ENCODE measurements at places on chromosomes 6 and 20. TPM values are rescaled to one million over a fixed set of nuclear protein-coding genes. Genes with fewer than 3 reads are reported as not detected.
A peak's percentile ranks its signal among the peaks of the same experiment; 100 is the strongest.

- H3K36me3 ChIP-seq: no peaks in the 10 kb centered on the region
- DNase-seq: no peak
- no peaks in the 10 kb centered on the region for H3K27me3 ChIP-seq
- H3K27ac ChIP-seq: no peak overlapping the region
- H3K4me1 ChIP-seq: peaks cover 36% of the 10 kb centered on the region
Observed at GRCh38 chr6:33587529-33587928, 7.5 kb upstream of the BAK1 start.

DNA sequence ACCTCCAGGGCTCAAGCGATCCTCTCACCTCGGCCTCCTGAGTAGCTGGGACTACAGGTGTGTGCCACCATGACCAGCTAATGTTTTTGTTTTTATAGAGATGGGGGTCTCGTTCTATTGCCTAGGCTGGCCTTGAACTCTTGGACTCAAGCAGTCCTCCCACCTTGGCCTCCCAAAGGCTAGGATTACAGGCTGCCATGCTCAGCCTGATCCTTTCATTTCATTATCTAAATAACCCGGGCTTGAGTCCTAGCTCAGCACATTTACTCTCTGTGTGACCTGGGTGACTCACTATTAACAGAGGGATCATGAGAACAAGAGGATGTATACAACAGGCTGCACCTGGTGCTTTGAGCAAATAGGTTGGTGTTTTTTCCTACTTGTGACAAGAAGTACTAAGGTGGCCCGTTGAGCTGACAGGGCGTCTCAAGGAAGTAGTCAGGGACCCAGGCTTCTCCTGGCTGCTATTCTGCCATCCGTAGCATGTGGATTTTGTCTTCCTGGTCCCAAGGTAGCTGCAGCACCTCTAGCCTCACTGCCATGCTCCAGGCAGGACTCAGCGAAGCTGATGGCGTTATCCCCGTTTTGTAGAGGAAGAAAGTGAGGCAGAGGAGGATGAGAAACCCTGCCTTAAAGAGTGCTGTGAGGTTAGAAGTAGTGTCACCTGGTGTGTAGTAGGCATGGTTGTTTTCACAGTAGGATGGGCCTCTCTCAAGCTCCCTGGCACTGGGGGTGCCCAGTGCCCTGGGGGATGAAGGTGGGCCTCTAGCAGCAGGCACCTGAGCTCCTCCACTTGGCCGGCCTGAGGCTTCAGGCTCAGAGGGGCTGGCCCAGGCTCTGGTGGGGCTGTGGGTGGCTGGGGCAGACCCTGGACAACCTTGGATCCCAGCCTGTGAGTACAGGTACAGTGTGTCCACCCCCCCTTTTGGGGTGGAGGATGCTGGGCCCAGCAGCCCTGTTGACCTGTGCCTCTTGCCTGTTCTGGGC lies 62.4 kb downstream of the ADNP start:
- H3K27ac ChIP-seq: no peak overlapping the region
- no peaks in the 10 kb centered on the region for H3K4me1 ChIP-seq
- H3K4me3 ChIP-seq: no peak overlapping the region

GRCh38 chr20:50027611-50028105 lies 44.9 kb downstream of the SNAI1 start:
- H3K4me1 ChIP-seq: no peaks in the 10 kb centered on the region
- H3K27ac ChIP-seq: peak overlapping the region; percentile 14
- no peak overlapping the region for H3K4me3 ChIP-seq
- no peaks in the 10 kb centered on the region for H3K36me3 ChIP-seq
- no peaks in the 10 kb centered on the region for H3K27me3 ChIP-seq
- peak; percentile 85 for DNase-seq

- no peak for DNase-seq
- no peak overlapping the region for H3K4me3 ChIP-seq
- peaks cover 32% of the 10 kb centered on the region for H3K36me3 ChIP-seq
- peaks cover 38% of the 10 kb centered on the region for H3K4me1 ChIP-seq
Observed at GRCh38 chr6:30493643-30494250, 4.4 kb downstream of the HLA-E start.

GRCh38 chr20:22525821-22526220 lies 58.6 kb downstream of the FOXA2 start:
- H3K36me3 ChIP-seq: no peaks in the 10 kb centered on the region
- no peaks in the 10 kb centered on the region for H3K27me3 ChIP-seq
- no peaks in the 10 kb centered on the region for H3K4me1 ChIP-seq
- no peak overlapping the region for H3K27ac ChIP-seq

DNA sequence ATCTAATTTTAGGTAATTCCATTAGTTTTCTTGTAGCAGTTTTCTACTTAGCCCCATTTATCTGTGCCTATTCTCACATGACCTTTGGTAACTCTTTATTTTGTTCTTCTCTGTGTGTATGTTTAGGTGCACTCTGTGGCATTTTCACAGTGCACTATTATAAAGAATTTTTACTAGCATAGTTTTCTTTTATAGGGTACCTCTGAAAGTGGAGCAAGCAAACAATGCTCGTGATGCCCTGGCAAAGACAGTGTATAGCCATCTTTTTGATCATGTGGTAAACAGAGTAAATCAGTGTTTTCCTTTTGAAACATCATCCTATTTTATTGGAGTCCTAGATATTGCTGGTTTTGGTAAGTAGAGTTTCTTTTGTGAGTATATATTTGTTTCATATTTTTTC lies 107.9 kb downstream of the MYO6 start:
- H3K36me3 ChIP-seq: no peaks in the 10 kb centered on the region
- no peak overlapping the region for H3K27ac ChIP-seq
- no peak overlapping the region for H3K4me3 ChIP-seq
- H3K27me3 ChIP-seq: no peaks in the 10 kb centered on the region
- DNase-seq: no peak

DNA sequence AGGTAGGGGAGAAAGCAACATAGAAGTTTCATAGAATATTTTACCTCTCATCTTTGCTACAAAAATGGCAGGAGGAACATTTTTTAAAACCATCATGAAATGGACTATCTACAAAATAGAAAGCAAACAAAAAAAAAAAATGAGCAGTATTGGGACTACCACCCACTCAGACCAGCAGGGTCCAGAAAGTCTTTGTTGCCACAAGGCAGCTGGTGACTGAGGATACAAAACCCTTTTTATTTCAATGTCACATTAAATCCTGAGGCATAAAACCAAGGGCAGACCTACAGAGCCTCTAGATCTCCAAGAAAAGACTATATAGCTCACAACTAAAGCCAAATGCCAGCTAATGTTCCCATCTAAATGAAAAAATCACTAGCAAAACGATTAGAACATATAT lies 282.2 kb downstream of the PTPRK start:
- no peaks in the 10 kb centered on the region for H3K27me3 ChIP-seq
- H3K4me3 ChIP-seq: no peak overlapping the region

DNA sequence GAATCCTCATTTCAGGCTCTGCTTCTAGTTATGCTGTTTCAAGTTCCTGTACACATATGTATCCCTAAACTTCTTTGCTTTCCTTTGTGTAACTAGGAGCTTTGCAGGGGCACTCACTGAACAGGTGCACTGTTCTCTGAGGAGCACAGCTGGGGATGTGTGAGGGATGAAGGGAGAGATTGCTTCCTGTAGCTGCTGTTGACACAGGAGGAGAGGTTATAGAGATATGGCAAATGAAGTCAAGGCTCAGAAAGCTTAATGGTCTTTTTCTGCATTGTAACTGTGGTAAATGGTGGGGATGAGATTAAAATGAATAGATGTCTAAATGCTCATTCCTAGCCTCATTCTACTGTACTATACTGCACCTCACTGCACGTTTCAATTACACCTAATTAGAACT lies 454.3 kb downstream of the BTBD3 start:
- no peaks in the 10 kb centered on the region for H3K27me3 ChIP-seq
- H3K36me3 ChIP-seq: no peaks in the 10 kb centered on the region
- H3K27ac ChIP-seq: no peak overlapping the region
- H3K4me3 ChIP-seq: no peak overlapping the region

DNA sequence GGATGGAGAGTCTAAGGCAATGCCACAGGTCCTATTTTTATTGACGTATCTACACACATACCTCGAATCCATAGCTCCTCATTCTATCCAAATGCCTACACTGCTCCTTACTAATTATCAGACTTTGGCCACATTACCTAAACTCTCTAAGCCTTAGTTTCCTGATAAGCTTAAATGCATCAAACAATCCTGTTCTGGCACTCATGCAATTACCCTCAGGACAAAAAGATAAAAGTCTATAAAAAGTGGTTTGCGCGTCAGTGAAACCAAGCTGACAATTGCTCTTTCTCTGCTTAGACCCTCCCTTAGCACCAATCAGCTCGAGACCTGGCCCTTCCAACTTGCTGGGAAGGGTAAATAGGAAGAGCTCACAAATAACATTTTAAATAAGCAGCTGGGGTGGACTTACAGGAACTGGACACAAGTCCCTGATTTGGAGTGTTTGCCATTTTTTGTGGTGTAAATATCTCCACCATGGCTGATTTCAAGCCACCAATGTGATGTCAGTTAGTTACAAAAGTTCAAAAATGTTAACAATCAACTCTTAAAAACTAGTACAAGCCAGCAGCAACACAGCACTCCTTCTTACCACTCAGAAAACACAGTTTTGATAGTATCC lies 7.2 kb upstream of the PLEKHG1 start:
- H3K27me3 ChIP-seq: no peaks in the 10 kb centered on the region
- no peak overlapping the region for H3K27ac ChIP-seq
- no peak overlapping the region for H3K4me3 ChIP-seq
- no peaks in the 10 kb centered on the region for H3K4me1 ChIP-seq

- no peaks in the 10 kb centered on the region for H3K36me3 ChIP-seq
- no peak overlapping the region for H3K4me3 ChIP-seq
- H3K27me3 ChIP-seq: no peaks in the 10 kb centered on the region
- H3K4me1 ChIP-seq: no peaks in the 10 kb centered on the region
- H3K27ac ChIP-seq: peak overlapping the region; percentile 50
Observed at GRCh38 chr20:49426395-49426794, 56.1 kb downstream of the KCNB1 start.

DNA sequence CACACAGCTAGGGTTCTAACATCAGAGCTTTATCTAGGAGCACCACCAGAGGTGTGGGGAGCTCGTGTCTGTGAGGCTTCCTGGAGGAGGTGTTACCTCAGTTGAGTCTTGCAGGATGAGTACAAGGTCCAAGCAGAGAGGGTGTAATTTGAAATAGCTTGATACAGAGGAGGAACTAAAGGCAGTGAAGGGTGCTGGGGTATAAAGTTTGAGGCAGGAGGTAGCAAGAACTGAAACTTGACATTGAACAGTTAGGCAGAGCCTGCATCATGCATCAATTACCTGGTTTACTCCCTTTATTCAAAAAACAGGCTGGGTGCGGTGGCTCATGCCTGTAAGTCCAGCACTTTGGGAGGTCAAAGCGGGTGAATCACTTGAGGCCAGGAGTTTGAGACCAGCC lies 241.2 kb downstream of the UST start:
- no peak for DNase-seq
- no peaks in the 10 kb centered on the region for H3K36me3 ChIP-seq
- no peak overlapping the region for H3K27ac ChIP-seq

- no peaks in the 10 kb centered on the region for H3K4me1 ChIP-seq
- no peak for DNase-seq
- no peaks in the 10 kb centered on the region for H3K27me3 ChIP-seq
- no peaks in the 10 kb centered on the region for H3K36me3 ChIP-seq
- no peak overlapping the region for H3K4me3 ChIP-seq
Observed at GRCh38 chr6:152563177-152563576, 74.0 kb downstream of the SYNE1 start.

GRCh38 chr6:158648682-158649131 lies 1.1 kb upstream of the SYTL3 start:
- peak overlapping the region; percentile 70 for H3K27ac ChIP-seq
- peak; percentile 56 for DNase-seq
- H3K27me3 ChIP-seq: no peaks in the 10 kb centered on the region
- no peaks in the 10 kb centered on the region for H3K4me1 ChIP-seq
- H3K4me3 ChIP-seq: no peak overlapping the region

DNA sequence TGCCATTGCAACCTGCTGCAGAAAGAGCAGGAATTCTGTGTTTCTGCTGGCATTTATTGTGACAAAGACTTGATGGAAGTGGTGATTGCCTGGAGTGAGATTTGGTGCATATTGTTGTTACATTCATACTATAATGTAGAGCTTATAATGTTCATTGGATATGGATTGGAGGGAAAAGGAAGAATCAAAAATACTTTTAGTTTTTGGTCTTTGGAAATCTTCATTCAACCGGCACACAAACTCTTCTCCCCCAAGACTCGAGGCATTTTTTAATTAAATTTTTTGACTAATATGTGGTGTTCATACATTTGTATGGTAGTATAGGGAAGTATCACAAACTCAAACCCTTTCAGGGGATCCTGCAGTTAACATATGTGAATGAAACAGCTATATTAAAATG lies 380.8 kb downstream of the DOK5 start:
- no peaks in the 10 kb centered on the region for H3K27me3 ChIP-seq
- DNase-seq: no peak
- H3K27ac ChIP-seq: no peak overlapping the region
- H3K4me1 ChIP-seq: no peaks in the 10 kb centered on the region
- no peaks in the 10 kb centered on the region for H3K36me3 ChIP-seq

DNA sequence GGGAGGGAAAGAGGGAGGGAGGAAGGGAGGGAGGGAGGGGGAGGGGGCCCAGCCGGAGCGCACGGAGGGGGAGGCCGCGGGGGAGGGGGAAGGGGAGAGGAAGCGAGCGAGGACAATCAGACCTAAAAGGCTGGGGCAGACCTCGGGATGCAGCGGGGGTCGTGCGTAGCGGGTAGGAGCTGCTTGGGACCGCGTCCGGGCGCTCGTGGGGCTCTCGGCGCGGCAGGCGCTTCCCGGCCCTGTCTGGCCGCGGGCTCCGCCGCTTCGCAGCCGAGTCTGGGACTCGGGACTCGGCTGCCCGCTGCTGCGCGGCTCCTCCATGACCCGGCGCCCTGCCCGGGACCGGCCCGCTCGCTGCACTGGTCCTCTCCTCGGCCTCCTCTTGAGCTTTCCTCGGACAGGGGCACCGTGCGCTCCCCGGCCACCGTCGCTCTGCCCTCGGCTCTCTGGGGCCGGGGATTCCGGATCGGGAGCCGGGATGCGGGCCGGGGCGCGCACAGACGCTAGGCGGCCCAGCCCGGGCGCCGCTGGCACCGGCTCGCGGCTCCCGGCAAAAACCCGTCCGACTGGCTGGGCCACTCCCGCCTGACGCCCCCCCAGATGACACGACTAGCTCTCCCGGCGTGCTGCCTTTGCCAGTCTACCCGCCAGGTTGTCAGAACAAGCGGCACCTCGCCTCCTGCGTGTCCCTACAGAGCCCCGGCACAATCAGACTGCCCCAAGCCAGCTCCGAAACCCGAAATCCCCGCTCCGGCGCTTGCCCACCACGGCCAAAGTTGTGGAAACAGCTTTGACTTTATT lies 2.2 kb downstream of the TFAP2A start:
- DNase-seq: no peak
- peaks cover 63% of the 10 kb centered on the region for H3K27me3 ChIP-seq
- H3K27ac ChIP-seq: no peak overlapping the region
- H3K36me3 ChIP-seq: no peaks in the 10 kb centered on the region
- H3K4me3 ChIP-seq: peak overlapping the region; percentile 45

- no peak overlapping the region for H3K4me3 ChIP-seq
- no peaks in the 10 kb centered on the region for H3K4me1 ChIP-seq
- H3K27ac ChIP-seq: no peak overlapping the region
Observed at GRCh38 chr6:137840252-137840651, 26.8 kb upstream of the TNFAIP3 start.

GRCh38 chr6:3789018-3789895 lies 37.7 kb upstream of the PXDC1 start:
- no peak overlapping the region for H3K27ac ChIP-seq
- no peak for DNase-seq
- H3K4me3 ChIP-seq: no peak overlapping the region
- H3K4me1 ChIP-seq: no peaks in the 10 kb centered on the region
- H3K27me3 ChIP-seq: no peaks in the 10 kb centered on the region
- H3K36me3 ChIP-seq: no peaks in the 10 kb centered on the region

GRCh38 chr6:51996296-51996947 lies 91.0 kb downstream of the PKHD1 start:
- H3K4me1 ChIP-seq: no peaks in the 10 kb centered on the region
- H3K27me3 ChIP-seq: no peaks in the 10 kb centered on the region
- H3K27ac ChIP-seq: no peak overlapping the region

BPIFB2 gene
- not detected for total RNA-seq

PSORS1C1 gene
- 1.5 TPM for total RNA-seq

MYLK4 gene
- total RNA-seq: 1.0 TPM

EFCAB8 gene
- not detected for total RNA-seq

CASP8AP2 gene
- 9.3 TPM for total RNA-seq
